Breast epithelium (tissue), 4 donors: ENCODE measurements at places on chromosomes 4 and X. TPM values are rescaled to one million over a fixed set of nuclear protein-coding genes. Genes with fewer than 3 reads are reported as not detected.
A peak's percentile ranks its signal among the peaks of the same experiment; 100 is the strongest.

DNA sequence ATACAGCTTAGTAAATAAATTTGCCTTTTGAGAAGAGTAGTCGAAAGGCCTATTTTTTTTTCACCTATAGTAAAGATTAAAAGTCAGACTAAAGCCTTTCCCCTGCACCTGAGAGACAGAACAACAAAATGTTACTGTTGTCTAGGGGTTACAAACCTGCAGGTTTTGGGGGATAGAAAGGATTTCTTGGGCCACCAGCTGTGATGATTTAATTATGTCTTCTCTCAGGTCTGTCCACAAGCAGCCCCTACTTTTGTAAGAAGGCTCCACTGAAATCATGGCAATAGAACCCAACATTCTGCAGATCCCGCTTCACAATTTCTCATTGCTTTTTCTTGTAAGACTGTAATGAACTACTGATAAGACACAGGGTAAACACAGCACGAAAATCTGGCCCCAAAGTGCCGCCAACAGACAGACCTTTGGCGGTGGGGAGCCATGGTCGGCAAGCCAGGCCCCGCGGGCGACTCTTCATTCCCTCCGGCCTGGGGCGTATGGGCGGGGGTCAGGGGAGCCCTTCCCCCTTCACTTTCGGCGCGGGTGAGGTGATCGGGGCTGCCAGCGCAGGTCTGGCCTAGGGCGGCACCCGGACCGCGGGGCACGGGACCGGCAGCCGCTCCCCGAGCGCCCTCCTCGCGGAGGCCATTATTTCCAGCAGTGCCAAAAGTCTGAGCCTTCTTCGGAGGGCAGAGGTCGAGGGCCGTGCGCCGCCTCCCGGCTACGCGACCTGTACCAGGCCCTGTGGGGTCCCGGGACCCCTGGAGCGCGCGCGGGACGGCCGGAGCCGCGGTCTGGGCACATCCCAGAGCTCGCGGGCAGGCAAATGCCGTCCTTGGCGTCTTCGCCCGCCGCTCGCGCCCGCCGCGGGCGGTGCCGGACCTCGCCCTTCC lies 812 bp upstream of the KDM6A start:
- no peaks in the 10 kb centered on the region for H3K36me3 ChIP-seq
- peaks cover 6% of the 10 kb centered on the region for H3K4me1 ChIP-seq
- peak overlapping the region; percentile 97 for H3K4me3 ChIP-seq
- peak; percentile 30 for DNase-seq

DNA sequence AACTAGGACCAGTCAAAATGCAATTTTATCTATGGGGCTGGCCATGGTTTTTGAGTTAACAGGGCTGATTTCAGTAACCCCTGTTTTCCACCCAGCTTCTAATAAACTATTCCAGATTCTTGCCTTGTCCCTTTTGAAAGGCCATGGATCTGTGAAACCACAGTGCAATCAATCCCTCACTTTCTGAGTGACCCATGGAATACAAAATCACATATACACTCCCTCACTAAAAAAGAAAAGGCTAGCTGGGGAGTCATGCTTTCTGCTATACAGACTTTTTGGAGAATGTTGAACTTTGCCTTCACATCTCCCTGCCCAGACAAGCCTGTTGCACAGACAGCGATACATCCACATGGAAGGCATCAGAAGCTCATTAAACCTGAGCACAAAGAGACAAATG lies 47.9 kb downstream of the MAD2L1 start:
- DNase-seq = no peak
- no peak overlapping the region for H3K4me3 ChIP-seq
- no peak overlapping the region for H3K27ac ChIP-seq
- H3K27me3 ChIP-seq = no peaks in the 10 kb centered on the region
- no peaks in the 10 kb centered on the region for H3K36me3 ChIP-seq

DNA sequence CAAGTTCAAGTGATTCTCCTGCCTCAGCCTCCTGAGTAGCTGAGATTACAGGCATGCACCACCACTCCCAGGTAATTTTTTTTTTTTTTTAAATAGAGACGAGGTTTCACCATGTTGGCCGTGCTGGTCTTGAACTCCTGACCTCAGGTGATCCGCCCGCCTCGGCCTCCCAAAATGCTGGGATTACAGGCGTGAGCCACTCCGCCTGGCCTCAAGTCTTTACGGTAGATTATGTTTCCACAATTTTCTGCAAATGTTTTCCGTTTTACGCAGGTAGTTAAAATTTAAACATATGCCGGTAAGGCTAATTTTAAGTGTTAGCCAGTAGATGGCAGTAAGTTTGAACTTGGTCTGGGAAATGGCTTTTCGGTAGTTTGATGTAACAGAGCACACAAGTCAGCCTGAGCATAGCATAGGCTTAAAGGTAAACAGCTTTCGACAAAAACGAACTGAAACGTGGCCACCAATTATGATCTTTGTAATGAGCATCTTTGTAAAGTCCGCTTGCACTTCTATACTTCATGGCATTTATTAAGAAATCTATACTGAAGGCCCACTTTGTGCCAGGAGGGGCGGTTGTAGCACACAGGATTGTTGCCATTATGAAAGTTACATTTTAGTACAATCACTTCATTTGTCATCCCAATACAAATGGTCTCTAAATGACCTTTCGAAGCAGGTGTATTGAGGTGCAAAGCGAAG lies 31.1 kb downstream of the CCKAR start:
- H3K36me3 ChIP-seq = no peaks in the 10 kb centered on the region
- H3K4me3 ChIP-seq = no peak overlapping the region

DNA sequence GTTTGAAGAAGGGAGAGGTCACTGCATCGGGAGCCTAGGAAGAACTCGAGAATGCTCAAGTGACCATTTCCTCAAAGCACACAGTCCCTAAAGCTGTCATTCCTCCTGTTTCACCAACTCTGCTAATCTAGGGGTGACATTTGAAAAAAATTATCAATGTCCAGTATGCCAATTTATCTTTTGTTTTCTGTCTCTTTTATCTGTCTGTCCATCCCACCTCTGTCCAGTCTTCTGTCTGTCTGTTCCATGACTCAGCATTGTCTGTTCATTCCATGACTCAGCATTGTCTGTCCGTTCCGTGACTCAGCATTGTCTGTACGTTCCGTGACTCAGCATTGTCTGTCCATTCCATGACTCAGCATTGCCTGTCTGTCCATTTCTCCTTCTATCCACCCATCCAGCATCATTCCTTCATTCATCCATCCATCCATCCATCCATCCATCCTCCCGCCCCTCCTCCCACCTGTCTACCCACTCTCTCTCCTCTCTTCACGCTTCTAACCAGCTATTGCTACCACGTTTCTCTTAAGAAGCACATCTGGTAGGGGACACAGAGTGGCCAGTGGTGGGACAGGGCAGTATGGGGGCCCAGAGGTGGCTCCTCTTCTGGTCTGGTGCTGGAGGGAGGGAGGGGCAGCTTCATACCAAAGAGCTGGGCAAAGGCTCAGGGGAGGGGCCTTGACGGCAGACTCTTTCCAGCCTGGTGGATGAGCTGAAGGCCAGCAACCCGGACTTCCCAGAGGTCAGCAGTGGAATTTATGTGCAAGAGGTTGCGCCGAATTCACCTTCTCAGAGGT lies 34.1 kb downstream of the HTRA3 start:
- H3K4me1 ChIP-seq = peaks cover 7% of the 10 kb centered on the region
- H3K27me3 ChIP-seq = no peaks in the 10 kb centered on the region
- no peak for DNase-seq
- no peak overlapping the region for H3K4me3 ChIP-seq
- no peak overlapping the region for H3K27ac ChIP-seq

GRCh38 chr4:84677093-84677492 lies 94.2 kb downstream of the CDS1 start:
- no peaks in the 10 kb centered on the region for H3K27me3 ChIP-seq
- H3K36me3 ChIP-seq = peaks cover 9% of the 10 kb centered on the region
- H3K4me1 ChIP-seq = peaks cover 4% of the 10 kb centered on the region
- H3K27ac ChIP-seq = no peak overlapping the region
- H3K4me3 ChIP-seq = no peak overlapping the region

- H3K27ac ChIP-seq = no peak overlapping the region
- H3K4me1 ChIP-seq = no peaks in the 10 kb centered on the region
- peaks cover 3% of the 10 kb centered on the region for H3K36me3 ChIP-seq
- no peak overlapping the region for H3K4me3 ChIP-seq
These were observed 24.0 kb downstream of the CEP44 start for GRCh38 chr4:174307694-174308093.

DNA sequence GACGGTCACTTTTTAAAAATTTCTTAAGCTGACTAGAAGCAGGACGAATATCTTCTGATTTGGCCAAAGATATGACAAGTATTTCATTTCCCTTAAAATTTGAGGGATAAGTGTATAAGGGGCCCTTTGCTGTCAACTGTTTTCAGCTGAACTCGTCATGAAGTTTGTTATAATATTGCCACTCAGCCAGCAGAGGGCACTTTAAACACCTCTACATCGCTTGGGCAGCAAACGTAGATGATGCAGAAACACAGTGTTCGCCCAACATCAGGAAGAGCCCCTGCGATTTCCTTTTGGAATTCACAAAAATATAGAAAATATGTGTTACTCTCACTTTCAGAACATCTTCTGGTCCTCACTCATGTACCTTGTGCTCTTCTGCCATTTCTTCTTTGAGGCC lies 435.7 kb upstream of the FMR1 start:
- no peak overlapping the region for H3K27ac ChIP-seq
- no peaks in the 10 kb centered on the region for H3K36me3 ChIP-seq
- H3K4me3 ChIP-seq = no peak overlapping the region
- DNase-seq = no peak
- no peaks in the 10 kb centered on the region for H3K4me1 ChIP-seq

DNA sequence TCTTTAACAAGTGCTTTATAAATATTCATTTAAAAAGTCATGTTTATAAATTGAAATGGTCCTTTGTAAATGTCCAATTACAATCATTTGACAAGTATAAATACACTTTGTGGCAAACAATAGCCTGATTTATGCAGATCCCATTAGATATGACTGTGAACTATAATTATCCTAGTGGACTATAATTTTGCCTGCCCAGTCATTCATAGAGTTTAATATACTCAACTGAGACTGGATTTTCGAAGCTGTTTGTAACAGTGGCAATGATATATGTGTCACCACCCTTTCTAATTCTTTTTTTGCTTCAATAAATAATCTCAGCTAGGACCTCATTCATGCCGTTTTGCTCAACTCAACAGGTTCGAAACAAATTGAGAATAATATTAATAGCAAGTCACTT lies 732.0 kb downstream of the PCDH18 start:
- no peaks in the 10 kb centered on the region for H3K4me1 ChIP-seq
- no peaks in the 10 kb centered on the region for H3K27me3 ChIP-seq
- no peaks in the 10 kb centered on the region for H3K36me3 ChIP-seq
- H3K4me3 ChIP-seq = no peak overlapping the region
- no peak overlapping the region for H3K27ac ChIP-seq

DNA sequence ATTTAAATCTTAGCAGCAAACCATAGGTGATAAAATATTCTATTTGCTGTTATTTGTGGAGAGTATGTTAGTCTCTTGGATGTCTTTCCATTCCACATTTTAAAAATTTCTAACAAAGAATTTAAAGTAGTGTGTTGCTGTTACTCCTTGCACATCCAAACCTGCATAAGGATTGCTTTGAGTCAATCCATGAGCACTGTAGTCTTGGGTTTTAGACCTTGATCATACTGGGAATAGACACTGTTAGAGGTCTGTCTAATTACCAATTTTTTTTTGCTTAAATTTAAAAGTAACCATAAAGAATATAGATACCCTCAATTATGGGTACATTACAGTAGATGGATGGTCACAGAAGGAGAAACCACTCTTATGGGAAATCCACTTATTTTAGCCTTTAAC lies 1.5 kb downstream of the AFP start:
- H3K4me1 ChIP-seq = no peaks in the 10 kb centered on the region
- no peak overlapping the region for H3K27ac ChIP-seq
- H3K4me3 ChIP-seq = no peak overlapping the region
- H3K36me3 ChIP-seq = no peaks in the 10 kb centered on the region
- H3K27me3 ChIP-seq = no peaks in the 10 kb centered on the region

DNA sequence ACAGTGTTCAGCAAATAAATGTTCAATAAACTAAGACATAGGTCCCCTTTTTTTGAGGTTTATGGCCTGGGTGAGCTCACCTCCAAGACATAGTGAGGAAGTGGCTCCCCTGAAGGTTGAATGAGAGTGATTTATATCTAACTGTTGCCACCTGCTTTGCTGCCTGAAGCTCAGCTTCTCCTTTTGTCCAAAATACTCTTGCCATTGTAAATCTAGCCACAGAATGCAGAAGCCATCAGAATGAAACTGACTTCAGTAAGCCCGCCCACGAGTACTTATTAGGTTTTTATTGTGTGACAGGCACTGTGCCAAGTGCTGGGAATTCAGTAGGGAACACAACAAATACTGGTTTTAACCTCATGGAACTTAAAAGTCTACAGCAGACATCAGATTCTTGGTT lies 18.0 kb downstream of the SPINK2 start:
- H3K4me1 ChIP-seq = no peaks in the 10 kb centered on the region
- no peak overlapping the region for H3K4me3 ChIP-seq
- no peak overlapping the region for H3K27ac ChIP-seq
- DNase-seq = no peak
- no peaks in the 10 kb centered on the region for H3K36me3 ChIP-seq

DNA sequence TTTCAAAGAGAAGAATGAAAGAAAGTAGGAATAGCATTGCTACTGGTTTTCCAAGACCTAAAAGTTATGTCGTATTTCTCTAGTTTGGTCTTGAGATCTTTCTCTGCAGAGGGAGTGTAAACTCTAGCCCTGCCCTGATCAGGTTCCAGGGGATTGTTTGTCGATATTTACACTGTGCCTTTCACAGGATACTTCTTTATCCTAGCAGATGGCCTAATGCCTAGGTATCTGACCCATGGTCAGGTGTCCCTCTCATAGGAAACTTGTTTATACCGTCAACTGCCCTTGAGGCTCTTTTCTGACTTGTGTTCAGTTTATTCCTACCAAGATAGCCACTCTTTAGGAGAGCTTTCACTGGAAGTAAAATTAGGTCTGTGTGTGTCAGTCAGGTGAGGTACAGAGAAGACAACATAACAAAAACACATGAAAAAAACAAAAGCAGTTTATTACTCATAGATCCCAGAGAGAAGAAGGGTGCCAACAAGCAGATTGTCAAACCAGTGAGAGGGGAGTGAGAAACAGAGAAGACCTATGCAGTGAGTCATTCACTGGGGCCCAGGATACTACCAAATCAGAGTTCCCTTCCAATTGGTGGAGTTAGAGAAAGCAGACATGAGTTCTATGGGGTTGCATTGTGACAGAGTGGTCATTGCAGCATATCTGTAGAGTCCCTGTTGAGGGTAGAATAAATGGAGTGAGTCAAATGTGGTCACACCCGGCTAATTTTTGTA lies 40.6 kb upstream of the THOC2 start:
- H3K4me1 ChIP-seq = no peaks in the 10 kb centered on the region
- no peaks in the 10 kb centered on the region for H3K36me3 ChIP-seq
- no peak overlapping the region for H3K4me3 ChIP-seq
- no peak overlapping the region for H3K27ac ChIP-seq
- no peak for DNase-seq

GRCh38 chr4:109921384-109921808 lies 8.7 kb downstream of the EGF start:
- H3K27ac ChIP-seq = no peak overlapping the region
- no peak for DNase-seq
- H3K36me3 ChIP-seq = no peaks in the 10 kb centered on the region
- no peak overlapping the region for H3K4me3 ChIP-seq

- H3K4me1 ChIP-seq = no peaks in the 10 kb centered on the region
- no peak overlapping the region for H3K27ac ChIP-seq
- no peaks in the 10 kb centered on the region for H3K36me3 ChIP-seq
- H3K27me3 ChIP-seq = no peaks in the 10 kb centered on the region
- DNase-seq = no peak
- H3K4me3 ChIP-seq = no peak overlapping the region
These were observed 182.4 kb upstream of the CXXC4 start for GRCh38 chr4:104677116-104677515.

The VCX2 gene
- total RNA-seq = not detected

The CT45A5 gene
- not detected for total RNA-seq

The SPATA4 gene
- total RNA-seq = not detected

The DCAF8L2 gene
- not detected for total RNA-seq

The CSTF2 gene
- total RNA-seq = 7.7 TPM

The NDP gene
- 0.66 TPM for total RNA-seq

The CSAG3 gene
- not detected for total RNA-seq
